ENCODE measurements at places on chromosomes 5 and 9.

DNA sequence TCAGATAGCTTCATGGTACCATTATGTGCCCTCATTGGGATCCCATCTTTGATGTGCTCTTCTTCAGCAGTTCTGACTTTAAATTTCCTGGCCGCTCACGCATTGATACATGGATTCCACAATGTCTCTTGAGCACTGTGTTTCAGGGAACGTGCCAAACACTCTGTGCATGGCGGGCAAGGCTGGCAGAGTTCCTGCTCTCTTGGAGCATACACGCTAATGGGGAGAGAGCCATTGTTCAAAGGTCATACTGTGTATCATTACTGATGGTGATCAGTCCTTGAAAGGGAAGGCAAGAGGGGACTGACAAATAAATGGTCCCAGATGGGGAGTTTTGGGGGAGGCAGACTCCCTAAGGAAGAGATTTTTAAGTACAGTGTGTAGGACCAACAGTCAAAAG is 52.3 kb downstream of the AMBP start:
- DNase-seq = no peak

DNA sequence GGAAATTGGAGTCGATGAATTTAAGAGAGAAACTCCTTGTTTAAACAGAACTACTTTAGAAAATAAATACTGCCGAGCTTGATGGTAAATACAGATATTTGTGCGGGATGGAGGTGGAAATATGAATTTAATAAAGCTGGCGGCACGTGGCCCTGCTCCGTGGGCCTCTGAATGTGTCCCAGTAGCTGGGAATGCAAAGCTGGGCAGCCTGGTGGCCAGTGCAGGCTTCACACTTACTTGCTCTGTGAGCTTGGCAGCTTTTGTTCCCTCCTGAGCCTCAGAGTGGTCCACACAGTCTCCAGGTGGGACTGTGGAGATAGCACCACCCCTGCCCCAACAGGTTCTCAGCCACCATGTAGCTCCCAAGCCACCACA is 45.9 kb downstream of the BARX1 start:
- DNase-seq = no peak

- DNase-seq = no peak
Observed at GRCh38 chr5:26205121-26205520, 833.3 kb downstream of the CDH9 start.

- DNase-seq = no peak
Observed at GRCh38 chr5:1185629-1186350, 15.6 kb upstream of the SLC6A19 start.

DNA sequence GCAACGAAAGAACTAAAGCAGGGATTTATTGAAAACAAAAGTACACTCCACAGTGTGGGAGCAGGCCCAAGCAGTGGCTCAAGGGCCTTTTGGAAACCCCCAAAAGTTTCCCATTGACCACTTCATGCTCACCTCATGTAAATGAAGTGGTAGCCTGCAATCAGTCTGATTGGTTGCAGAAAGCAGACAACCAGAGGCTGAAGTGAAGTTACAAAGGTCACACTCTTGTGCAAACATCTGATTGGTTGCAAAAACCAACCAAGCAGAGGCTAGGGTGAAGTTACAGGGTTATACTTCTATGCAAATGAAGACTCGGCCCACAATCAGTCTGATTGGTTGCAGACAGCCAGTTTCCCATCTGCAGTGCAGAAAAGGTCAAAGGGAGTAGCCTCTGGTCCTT is 258.0 kb downstream of the YTHDC2 start:
- DNase-seq = no peak

DNA sequence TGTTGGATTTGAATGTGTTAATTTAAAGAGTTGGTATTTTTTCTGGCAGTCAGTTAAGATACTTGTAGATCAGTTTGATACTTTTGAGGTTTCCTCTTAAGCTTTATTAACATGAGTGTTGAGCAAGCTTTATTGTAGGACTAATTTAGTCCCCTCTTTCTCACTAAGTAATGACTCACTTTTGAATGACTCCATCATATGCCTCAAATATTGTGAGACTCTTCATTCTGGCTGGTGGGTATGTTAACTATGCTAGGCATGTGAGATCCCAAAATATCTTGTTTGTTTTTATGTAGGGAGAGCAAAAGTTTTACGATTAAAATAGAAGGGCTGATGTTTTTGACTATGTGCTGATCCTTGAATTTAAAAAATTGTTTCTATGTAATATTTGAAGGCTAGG is 355.7 kb downstream of the IZUMO3 start:
- DNase-seq = no peak

DNA sequence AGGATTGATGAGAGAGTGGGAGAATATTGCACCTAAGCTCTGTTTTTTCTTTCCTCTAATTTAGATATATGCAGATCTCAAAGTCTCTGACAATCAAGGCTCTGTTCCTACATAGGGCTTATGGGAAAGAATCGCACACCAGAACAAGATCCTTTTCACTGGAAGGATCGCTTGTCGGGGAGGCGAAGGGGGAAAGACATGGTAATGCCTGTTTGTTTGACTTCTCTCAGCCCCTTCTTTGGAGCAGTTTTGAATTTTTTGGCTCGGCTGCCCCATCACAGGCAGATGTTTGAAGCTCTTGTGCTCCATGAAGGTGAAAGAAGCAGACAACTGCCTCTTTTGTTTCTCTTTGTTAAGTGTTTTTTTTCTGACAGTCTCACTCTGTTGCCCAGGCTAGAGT is 599.9 kb upstream of the ZNF608 start:
- no peak for DNase-seq

- DNase-seq = no peak
Observed at GRCh38 chr5:177123789-177124485, 9.6 kb upstream of the NSD1 start.

GRCh38 chr9:119611565-119611964 is 242.3 kb upstream of the BRINP1 start:
- no peak for DNase-seq

DNA sequence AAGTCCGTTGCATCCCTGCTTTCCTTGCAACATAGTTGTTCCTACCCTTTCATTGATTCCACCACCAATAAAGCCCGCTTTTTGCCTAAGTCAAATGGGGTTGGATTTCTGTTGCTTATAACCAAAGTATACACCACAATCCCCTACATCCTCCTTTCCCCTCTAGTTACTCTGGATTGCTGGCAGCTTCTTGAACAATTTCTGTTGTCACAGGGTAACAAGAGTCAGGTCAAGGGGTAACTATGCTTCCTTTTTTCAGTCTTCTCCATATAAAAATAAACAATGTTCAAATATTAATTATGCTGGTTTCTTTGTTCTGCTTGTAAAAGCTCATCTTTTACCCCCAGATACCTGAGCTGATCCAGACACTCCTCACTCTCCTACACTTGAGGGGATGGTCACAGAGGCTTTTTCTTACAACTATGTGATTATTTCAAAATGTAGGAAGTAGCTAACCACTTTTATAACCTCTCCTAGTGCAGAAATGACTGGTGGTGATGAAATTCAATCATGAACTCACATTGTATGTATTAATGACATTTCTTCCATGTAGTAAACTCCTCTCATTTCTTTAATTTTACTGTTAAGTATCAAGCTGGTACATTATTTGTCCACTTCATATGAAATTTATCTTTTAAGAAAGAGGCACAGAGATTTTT is 136.5 kb downstream of the SNX18 start:
- no peak for DNase-seq

DNA sequence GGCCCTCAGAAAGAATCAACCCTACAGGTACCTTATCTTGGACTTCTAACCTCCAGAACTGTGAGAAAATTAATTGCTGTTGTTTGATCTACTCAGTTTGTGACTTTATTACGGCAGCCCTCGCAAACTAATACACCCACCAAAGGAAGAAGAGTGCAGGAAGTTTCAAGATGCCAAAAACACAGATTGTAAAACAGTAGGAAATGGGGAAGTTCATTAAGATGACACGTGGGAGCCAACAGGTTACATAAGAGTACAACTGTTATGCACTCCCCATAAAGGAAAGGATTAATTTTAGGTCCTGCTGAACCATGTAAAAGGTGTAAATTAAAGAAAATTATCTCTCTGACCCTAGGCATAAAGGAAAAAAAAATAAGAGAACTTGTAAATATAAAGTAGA is 294.3 kb downstream of the EPB41L4A start:
- no peak for DNase-seq

- DNase-seq = no peak
Observed at GRCh38 chr5:123752552-123753179, 240.7 kb downstream of the CSNK1G3 start.

DNA sequence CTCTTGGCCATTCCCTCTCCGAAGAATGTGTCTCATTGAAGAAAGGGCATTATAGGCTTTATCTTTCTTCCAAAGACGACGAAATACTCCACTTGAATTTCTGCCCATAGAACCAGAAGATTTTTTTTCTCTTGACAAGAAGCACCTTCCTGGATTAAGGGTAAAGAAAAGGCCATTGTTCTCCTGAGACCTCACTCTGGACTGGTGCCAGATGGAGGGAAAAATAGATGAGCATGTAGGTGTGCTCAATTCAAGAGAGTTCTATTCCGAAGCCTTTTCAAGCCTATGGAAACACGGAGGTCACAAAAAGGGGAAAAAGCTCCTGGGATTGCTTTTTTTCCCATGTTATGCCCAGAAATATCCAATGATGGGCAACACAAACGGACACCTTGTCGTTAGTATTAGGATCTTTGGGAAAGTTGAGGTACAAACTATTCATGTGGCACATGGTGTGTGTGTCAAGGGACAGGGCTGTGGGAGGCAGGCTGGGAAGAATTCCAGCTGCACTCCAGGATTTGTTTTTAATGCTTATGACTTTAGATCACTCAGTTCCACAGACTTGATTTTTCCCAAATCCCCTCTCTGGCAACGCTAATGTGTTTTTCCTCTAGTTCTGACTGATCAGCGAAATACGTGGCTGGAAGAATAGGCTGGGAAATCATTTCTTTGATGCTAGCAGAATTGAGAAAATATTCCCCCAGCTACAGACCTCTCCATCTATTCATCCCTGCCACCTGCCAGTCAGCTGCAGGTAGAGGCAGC is 89.9 kb downstream of the SIL1 start:
- no peak for DNase-seq

DNA sequence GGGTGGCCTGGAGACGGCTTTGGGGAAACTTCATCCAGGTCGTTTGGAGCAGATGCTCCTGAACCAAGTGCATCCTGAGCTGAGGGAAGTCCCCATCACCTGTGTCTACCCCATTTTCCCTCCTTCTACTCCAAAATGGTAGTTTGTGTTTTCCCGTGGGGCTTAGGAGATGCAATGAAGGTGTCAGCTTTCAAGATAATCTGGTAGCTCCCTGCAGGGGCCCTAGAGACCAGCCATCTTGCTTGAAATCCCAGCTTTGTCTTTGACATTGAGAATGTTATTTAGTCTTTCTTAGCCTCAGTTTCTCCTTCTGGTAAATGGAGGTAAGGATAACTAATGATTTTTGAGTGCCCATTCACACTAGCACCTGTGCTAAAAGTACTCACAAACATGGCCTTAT is 77.4 kb downstream of the WWC1 start:
- DNase-seq = no peak

DNA sequence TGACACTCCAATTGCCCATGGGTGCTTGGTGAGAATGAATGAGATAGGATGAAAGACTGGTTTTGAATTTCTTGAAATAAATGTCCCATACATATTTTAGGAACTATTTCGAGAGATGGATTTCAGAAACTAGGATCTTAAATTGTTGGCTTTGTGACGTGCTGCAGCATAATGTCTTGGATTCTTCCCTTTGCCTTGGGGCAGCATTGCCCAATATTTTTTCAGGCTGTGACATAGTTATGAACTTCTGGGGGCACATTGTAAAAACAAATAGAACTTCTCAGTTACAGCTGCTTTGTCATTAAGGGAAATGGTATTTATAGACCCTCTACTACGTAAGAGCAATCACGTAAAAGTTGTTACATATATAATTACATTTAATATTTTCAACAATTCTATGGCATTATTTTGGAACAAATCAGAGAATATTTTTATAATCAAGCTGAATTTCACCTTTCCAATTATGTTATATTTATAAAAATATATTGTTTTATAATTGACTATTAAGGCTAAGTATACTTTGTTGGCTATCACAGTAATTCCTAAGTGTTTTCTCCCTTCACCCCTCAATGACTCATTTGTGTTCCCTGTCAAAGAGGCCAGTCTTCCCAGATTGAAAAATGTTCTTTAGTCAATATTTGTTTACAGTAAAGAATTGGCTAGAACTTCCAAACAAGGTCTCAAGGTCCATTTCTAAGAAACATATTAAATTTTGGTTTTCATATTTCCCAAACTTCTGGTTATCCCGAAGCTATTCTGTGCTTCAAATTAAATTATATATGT is 1388.3 kb upstream of the ACO1 start:
- no peak for DNase-seq

DNA sequence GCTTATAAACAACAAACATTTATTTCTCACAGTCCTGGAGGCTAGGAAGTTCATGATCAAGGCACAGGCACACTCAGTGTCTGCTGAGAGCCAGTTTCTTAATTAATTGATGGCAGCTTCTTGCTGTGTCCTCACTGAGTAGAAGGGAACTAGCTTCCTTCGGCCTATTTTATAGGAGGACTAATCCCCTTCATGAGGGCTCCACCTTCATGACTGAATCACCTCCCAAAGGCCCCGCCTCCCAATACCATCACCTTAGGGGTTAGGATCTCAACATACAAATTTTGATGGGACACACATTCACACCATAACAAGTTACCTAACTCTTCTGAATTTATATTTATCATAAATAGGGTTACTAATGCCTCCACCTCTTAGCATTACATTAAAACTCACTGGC is 129.8 kb downstream of the GNAQ start:
- DNase-seq = no peak

DNA sequence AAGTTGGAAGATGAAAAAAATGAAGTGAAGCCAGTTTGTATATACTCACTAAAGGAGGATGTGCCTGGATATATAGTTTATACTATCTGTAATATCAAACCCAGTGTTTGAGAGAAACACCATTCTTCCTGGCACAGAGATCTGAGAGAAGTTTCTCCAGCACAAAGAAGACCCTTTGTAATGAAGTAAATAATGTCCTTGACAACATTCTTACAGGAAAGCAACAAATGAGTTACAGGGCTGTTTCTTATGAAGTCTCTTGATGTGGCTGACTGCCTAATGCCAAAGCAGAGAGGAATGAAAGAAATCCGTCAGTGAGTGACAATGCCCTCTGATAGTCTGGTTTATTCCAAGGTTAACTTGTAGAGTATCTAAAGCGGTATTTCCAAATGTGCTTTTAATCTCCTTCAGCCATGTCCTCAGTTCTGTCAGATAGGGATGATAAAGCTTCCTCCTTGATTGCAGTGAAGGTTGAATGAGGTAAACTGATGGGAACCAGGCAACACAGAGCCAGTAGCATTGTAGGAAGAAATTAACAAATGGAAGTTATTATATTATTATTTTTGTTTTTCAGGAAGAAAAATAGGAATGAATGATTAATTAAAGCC is 123.1 kb upstream of the ZNF608 start:
- no peak for DNase-seq

DNA sequence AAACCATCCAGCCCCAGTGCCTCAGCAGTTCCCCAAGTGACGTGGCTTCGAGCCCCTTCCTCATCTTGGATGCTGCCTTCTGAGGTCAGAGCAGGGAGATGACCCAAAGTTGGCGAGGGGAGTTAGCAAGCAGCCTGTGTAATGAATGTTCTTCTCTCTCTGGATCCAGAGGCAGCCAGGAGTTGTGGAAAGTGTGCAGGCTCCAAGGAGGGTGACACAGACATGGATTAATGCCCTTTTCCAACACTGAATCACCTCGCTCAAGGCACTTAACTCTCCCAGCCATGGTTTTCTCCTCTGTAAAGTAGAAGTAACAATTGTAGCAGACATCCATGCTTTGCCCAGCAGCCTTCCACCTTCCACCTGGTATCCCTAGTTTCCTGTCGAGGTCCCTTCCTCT is 64.6 kb upstream of the HAND1 start:
- DNase-seq = no peak

- no peak for DNase-seq
Observed at GRCh38 chr5:119789406-119790117, 160.2 kb downstream of the FAM170A start.

- no peak for DNase-seq
Observed at GRCh38 chr5:80554646-80555045, 15.4 kb downstream of the ANKRD34B start.
